NCI-H774 (cell line): ENCODE measurements at places on chromosomes 3 and 15.
A peak's percentile ranks its signal among the peaks of the same experiment; 100 is the strongest.

DNA sequence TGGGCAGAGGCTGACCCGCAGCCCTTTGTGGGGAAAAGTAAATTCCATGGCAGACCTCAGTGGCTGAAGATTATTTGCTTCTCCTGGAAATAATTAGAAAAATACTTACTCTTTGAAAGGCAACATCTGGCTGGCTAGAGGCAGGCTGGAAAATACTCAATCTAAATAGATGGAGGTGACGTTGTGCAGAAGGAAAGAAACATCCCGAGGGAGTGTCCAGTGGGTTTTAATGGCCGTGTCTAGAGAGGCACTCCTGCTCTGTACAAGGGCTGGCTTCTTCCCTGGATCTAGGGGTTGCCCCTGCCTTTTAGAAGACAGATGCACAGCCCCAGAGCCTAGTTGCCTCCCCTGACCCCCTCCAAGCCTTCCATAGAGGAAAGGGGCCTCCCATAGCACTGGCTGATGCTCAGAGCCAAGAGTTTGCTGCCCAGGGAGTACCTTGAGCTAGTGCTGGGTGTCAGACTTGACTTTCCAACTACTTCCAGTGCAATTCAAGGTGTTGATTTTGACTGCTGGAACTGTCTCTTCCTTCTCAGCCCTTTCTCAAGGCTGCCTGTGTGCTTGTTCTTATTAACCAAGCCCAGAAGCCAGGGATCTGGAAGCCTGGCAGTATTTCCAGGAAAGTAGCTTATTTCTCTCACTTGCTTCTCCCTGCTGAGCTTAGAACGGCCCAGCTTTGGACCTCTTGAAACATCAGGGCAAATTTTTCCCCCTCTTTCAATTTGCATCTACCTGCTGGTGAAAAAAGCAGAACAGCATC lies 27.4 kb downstream of the CGNL1 start:
- DNase-seq, result no peak

- DNase-seq, result no peak
Observed at GRCh38 chr15:31308185-31308639, 18.4 kb upstream of the KLF13 start.

- no peak for DNase-seq
Observed at GRCh38 chr15:78368651-78369050, 28.5 kb downstream of the CRABP1 start.

DNA sequence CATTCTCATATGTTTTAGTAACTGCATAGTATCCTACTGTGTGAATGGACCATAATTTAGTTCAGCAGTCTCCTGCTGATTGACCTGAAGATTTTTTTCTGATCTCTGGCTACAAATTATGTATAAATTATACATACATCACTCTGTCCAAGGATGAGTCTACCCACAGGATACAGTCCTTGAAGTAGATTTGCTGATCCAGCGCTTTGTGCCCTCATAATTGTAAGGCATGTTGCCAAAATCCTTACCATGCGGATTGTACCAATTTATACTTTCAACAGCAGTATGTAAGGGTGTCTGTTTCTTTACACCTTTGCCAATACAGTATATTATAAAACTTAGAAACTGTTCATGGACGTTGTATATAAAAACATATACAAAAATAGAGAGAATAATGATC lies 46.5 kb downstream of the ACAA1 start:
- DNase-seq, result no peak

DNA sequence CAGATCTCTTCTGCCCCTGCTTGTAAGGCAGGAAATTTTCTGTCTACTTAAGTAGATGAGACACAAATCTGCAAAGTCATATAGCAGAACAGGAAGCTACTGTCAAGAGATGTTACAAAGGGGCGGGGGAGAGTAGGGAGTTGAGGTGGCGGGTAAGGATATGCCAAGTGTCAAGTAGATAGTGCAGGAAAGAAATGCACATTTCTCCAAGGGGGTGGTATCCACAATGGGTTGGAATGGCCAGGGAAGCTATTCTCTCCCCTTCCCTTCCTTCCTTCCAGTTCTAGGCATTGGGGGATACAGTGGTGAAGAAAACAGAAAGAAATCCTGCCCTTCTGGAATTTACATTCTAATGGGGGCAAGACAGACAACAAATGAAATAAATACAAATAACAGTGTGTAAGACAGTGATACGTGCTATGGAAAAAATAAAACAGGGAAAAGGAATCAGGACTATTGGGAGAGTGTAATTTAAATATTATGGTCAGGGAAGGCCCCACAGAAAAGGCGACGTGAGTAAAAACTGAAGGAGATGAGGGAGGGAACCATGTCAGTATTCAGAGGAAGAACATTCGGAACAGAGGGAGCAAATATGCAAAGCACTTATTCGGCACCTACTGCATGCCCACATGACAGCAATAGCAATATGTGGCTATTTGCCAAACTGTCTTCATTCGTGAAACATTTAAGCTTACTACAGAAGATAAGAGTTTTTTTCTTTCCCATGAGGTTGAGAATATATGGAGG lies 42.8 kb upstream of the RNU6-1 start:
- no peak for DNase-seq

- DNase-seq, result no peak
Observed at GRCh38 chr3:12824299-12824698, 17.1 kb downstream of the RPL32 start.

DNA sequence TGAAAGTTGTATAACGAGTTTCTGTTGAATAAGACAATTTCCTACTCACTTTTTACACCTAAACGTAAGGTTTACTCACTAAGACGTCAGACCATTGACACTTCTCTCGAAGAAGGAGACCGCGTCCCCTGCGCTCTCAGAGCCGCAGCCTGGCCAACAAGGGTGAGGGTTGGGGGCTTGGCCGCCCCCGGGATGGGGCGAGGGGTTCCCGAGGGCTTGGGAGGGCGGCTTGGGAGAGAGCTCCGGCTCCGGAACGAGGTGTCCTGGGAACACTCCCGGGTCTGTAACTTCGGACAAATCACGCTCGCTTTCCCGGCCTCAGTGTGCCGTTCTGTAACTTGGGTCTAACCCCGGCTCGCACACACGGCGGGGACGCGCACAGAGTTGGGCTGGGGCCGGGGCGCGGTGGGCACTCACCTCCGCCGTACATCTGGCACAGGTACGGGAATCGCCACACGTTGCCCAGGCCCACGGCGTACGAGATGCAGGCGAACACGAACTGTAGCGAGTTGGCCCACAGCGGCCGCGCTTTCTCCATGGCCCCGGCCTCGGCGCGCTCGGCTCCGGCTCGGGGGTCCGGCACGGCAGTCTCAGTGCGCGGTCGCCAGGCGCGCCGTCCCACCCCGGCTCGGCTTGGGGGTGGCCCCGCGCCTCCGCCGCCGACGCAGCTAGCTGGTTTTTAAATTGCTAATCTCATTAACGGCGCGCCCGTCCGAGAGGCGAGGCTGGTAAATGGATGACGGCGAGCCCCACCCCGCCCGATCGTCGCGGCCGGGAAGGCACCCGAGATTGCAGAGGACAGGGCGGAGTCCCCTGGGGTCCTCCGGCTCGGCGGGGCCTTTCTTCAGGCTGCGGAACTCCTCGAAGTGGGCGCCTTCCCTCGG lies at the start of gene SLC6A20:
Gene SLC6A20 (minus strand): TSS at position 655 of the 884 bp plus-strand sequence. CDS start 117 bp downstream, at position 538.
- no peak for DNase-seq

DNA sequence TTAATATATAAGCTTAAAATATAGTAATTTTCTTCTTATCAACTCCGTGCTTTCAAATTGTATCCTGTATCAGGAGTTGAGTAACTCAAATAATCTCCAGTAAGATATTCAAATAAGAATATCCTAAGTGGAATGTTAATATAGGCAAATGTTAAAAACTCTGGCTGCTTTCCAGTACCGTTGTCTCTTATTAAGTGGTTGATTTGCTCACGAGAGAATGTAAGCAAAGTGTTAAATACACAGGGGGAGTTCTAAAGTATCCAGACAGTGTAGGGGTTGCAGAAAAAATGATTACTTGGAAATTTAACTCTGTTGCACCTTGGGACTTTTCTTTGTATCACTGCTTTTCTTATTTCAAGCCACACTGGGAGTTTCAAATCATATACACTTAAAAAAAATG lies 478.9 kb upstream of the TBL1XR1 start:
- DNase-seq, result no peak

DNA sequence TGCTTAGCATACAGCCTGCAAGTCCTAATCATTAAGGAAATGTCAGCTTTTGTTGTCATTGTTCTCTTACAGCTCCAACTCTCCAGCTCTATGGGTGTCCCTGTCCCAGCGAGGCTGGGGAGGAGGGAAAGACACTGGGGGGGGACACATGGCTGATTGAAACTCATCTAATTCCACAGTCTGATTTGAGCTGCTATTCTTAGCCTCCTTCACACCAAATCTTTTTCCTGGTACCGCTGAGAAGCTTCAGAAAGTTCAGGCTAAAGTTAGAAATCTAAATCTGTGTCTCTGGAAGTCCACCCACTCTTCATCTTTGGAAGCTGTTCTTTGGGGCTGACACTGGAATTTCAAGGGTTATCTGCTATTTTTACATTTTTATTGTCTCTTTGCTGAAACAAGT lies 61.3 kb upstream of the RASGRP1 start:
- no peak for DNase-seq

- DNase-seq, result no peak
Observed at GRCh38 chr15:36432161-36432560, 147.3 kb upstream of the CDIN1 start.

- DNase-seq, result no peak
Observed at GRCh38 chr3:65026151-65026550, 338.4 kb upstream of the ADAMTS9 start.

DNA sequence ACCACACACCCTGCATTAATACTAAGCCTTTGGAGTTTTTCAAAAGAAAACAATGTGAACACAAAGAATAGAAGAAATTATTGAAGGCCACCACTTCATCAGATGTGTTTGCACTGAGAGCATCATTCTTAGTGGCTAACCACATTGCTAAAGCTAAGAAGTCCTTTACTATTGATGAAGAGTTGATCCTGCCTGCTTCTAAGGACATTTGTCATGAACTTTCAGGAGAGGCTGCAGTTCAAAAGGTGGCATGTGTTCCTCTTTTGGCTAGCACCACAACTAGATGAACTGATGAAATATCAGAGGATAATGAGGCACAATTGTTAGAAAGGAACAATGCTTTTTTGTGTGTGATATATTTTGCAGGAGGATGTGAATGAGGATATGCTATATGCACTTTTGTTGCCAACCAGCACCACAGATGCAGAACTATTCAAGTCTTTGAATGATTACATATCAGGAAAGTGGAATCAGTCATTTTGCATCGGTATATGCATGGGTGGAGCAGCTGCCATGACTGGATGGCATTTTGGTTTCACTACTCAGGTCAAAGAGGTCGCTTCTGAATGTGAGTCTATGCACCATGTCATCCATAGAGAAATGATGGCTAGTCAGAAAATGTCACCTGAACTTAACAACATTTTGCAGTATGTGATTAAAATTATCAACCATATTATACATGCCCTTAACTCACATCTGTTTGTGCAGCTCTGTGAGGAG lies 2.5 kb upstream of the EID1 start:
- DNase-seq, result no peak

DNA sequence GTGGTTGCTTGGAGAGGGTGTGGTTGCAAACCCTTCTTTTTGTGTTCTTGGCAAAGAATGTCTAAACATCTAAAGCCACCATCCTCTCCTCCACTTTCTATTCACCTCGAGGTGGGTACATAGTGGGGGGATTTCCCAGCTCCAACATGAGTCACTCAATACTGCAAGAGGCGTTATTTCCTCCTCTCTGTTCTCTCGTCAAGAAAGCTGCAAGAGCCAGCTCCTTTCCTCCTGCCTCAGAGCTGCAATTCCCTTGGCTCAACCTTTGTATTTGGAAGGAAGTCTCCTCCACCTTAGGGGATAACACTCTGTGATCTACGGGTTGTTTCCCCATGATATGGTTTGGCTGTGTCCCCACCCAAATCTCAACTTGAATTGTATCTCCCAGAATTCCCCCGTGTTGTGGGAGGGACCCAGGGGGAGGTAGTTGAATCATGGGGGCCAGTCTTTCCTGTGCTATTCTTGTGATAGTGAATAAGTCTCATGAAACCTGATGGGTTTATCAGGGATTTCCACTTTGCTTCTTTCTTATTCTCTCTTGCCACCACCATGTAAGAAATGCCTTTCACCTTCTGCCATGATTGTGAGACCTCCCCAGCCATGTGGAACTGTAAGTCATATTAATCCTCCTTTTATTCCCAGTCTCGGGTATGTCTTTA lies 138.4 kb downstream of the PLCL2 start:
- DNase-seq, result no peak

DNA sequence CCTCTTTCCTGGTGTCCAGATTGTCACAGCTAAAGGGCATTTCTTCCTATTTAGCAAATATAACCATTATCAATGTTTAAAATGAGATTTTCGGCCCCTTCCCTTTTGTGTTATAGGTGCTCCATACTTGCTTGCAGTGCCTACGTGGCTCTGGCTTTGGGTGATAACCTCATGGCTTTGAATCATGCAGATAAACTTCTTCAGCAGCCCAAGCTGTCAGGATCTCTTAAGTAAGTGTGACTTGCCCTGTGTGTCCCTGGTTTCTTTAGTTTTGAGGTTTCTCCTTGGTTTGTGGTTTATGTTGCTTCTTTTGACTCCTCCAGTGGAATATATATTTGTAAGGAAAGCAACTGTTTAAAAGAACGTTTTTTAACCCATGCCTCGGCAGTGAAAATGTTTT lies 58.5 kb upstream of the TRIM71 start:
- DNase-seq, result no peak

- no peak for DNase-seq
Observed at GRCh38 chr3:174308736-174309135, 550.4 kb upstream of the NAALADL2 start.

DNA sequence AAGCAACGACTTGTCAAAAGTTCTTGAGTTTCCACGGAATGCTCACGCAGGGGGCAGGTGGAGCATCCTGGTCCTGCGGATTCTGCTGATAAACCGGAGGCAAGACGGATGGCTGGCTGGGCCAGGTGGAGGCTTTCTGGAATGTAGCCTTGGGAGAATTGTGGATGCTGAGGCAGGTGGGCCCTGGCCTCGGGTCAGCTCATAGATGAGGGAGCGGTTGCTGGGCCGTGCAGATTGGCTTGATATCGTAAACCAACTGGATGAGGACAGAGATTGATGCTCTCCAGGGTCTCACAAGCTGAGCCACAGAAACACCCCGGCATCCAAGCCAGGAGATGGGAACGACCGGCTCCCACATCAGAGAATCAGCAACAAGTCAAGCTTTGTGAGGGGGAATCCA lies 50.0 kb upstream of the TFRC start:
- no peak for DNase-seq

- DNase-seq, result no peak
Observed at GRCh38 chr3:136177876-136178275, 18.3 kb downstream of the MSL2 start.

- DNase-seq, result no peak
Observed at GRCh38 chr3:60729056-60729455, 522.2 kb downstream of the FHIT start.

- no peak for DNase-seq
Observed at GRCh38 chr3:168341192-168341815, 245.6 kb upstream of the GOLIM4 start.

DNA sequence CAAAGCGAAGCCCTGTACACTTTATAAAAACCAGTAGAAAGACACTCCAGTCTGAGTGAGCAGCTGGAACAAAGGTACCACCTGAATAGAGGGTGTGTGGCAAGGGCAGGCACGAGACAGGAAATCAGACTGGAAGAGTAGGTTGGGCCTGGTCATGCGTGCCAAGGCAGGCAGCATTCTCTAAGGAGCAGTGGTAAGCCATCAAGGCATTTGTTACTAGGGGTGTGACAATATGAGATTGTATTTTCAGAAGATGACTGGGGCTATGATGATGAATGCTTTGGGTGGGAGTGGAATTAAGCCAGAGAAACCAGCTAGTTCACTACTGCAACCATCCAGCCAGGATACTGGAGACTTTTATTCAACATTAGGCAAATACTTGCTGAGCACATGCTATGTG lies 5.0 kb downstream of the JMJD7 start:
- DNase-seq, result no peak

GRCh38 chr3:184259878-184260723 lies 1.3 kb downstream of the CAMK2N2 start:
- DNase-seq, result peak; percentile 34
